ENCODE measurements at places on chromosomes 2 and 18.
A peak's percentile ranks its signal among the peaks of the same experiment; 100 is the strongest.

DNA sequence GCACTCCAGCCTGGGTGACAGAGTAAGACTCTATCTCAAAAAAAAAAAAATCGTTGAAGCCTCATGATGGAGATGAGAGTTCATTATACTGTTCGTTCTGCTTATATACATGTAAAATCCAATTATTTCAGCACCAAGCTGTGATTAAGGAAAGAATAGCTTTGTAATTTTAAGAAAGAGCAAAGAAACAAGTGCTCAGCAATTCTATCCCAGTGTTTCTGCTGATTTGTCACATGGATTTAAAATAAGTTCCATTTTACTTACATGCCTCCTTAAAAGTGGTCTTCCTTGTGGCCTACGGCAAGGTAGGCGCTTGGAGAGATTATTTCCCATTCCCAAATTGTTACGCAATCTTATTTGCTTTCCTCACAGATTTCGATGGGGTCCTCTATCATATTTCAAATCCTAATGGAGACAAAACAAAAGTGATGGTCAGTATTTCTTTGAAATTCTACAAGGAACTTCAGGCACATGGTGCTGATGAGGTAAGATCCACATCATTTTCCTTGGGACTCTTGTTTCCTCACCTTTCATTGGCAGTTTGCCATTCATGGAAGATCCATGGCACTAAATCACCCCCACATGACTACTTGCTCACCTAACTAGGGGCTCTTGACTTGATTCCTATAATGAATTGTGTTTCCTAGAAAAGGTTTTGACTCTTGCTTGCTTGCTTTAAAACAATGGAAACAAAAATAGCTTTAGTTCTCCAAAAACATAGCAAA, 11.5 kb downstream of the ARPC2 start:
- no peak for DNase-seq

DNA sequence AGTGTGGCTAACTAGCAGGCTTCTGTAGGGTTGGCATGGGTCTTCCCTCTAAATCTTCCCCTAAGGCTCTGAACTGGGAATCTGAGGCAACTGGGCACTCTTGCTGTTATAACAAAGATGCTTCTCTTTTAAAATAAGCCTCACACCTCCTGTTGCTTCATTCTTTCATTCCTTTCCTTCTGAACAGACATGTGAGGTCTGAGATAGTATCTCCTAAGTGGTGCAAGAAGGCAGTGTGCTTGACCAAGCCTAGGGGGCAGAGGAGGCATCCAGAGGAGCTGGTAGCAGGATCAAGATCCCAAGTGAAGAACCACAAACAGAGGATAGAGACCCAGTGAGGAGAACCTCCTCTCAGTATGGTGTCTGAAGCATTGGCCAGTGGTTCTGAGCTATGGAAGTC, 90.9 kb downstream of the TTC27 start:
- no peak for DNase-seq

DNA sequence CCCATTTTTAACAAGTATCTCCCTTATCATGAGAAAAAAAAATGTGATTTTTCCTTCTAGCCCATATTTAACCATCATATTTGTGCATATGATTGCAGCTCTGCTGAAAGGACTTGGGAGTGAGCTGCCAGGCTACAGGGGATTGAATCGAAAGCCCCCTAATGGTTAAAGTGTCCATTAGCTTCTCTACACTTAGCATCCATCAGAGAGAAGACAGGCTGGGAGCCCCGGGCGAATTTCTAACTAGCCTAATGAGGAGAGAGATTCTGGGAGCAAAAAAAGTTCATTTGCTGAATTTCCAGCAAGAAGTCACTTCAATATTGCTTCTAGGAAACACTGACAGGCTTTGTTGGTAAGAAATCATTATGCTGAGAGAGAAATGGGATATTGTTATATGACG, 848.8 kb downstream of the TDRD15 start:
- DNase-seq = no peak

DNA sequence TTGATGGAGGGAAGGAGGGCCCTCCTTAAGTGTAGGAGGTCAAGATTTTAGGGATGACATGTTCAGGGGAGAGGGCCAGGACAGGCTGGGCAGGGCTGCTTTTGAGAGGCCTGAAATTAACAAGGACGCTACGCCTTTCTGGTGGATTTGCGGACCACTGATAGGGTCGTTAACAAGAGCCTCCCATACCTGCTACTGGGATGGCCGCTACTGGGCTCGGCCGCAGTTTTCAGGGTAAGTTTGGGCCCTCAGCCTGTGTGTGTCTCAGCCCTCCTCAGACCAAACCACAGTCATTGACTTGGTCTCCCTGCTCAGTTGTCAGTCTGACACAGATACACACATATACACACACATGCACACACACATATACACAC, 180.9 kb downstream of the SMAD2 start:
- no peak for DNase-seq

GRCh38 chr18:67265464-67266245, 250.9 kb downstream of the DSEL start:
- DNase-seq = peak; percentile 83

DNA sequence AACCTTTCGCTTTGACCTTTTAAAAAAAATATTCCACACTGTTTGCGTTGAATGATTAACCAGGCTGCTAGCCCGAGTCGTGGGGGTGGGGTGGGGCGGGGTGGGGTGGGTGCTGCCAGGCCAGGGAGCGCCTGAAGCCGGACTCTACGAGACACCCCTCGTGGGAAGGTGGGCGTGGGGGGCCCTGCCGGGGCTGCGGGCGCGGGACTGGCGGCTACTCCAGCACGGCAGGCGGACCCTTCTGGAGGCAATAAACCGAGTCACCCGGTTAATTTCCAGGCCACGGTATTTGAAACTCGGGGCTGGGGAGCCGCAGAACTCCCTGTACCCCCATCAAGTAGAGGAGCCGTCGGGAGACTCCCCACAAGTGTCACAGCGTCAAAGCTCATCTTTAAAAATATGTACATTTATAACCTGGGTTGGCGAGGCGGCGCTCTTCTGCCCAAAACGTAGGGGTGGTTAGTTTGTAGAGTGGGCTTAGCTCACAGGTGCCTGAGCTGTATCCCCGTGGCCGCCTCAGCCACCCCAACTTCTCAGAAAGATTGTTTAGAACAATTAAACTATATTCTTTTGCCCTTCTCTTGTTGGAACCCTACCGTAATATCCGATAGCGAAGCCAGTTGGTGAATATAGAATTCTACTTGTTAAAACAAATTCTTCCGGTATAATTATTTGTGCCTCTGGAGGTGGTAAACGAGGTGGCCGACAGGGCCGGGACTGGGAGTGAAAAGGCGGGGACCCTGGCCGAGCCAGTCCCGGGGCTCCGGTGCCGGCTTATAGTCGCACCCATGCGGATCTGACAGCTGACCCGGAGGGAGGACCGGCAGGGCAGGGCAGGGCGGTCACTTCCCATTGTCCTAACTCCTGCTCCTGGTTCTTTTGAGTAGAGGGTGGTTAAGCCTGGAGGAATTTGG, 1.4 kb downstream of the B3GNT2 start:
- DNase-seq = peak; percentile 55

DNA sequence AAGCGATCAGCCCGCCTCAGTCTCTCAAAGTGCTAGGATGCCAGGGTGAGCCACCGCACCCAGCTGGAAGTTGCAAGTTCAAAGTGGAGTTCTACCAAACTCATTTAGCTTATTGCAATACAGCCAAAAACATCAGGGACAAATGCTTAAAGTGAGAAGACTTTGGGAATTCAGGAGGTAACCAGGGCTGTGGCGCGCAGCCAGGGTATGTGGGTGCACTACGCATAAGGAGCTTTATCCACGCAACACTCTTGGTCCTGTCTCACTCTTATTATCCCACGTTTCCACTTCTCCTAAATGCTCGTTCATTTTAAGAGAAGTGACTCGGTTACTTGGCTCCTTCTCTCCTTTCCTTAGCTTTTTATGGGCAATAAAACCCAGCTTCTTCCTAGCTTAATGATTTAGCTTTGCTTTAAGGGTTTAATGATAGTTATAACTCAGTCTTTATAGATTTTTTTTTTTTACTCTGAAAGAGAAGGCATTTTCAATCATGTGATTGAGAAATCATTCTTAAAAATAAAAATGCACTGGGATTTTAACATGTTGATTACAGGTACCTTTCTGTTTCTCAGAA, 199.8 kb downstream of the KCNE4 start:
- no peak for DNase-seq

GRCh38 chr2:103132536-103133217, 370.8 kb downstream of the TMEM182 start:
- DNase-seq = no peak

GRCh38 chr2:65548576-65549256, 116.3 kb upstream of the SPRED2 start:
- DNase-seq = peak; percentile 58

DNA sequence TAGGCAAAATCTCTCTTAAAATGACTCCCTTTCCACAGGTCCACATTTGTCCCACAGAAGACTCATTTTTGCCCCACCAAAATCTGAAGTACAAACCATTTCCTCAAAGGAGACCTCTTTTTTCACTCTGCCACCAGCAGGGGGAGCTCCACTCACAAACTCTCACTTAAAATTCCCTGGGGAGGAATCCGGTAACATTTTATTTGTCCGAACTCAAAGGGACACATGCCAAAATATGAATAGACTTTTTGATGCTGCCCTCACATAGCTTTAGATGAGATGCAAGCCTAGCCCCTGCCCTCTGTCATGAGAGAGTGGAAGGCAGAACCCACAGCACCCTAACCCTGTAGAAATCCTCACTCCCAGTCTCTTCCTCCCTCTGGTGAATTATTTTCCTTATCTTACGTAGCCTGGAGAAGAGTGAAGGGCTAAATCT, 57.1 kb downstream of the RMDN2 start:
- DNase-seq = peak; percentile 80

DNA sequence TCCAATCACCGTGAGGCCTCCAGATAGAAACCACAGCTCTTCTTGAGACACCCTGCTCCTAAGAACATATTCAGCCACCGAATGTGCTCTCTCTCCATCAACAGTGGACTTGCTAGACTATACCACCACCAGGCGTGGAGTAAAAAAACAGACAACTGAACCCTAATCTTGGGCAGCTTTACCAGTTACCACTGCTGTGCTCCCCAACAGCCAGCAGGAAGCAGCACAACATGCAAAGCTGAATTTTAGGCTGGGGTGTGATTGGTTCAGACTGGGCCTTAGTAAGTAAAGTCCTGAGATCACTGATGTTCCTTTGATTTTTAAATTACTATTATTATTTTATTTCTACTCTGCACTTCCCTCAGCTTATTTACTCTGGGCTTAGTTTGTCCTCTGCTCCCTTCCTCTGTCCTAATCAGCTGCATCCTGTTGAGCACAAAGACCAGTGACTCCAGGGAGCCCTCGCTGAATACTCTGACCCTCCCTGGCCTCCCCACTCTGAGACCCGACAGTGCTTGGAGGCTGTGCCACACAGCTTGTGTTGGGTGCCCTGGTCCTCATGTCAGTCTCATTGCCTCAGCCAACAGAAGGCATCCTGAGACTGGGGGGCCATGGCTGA, 21.9 kb downstream of the MRPL35 start:
- DNase-seq = peak; percentile 63

GRCh38 chr2:9558948-9559381, 3.3 kb upstream of the ADAM17 start:
- peak; percentile 99 for DNase-seq

- no peak for DNase-seq
Measured at GRCh38 chr18:3873698-3874097, 423.7 kb downstream of the TGIF1 start.

DNA sequence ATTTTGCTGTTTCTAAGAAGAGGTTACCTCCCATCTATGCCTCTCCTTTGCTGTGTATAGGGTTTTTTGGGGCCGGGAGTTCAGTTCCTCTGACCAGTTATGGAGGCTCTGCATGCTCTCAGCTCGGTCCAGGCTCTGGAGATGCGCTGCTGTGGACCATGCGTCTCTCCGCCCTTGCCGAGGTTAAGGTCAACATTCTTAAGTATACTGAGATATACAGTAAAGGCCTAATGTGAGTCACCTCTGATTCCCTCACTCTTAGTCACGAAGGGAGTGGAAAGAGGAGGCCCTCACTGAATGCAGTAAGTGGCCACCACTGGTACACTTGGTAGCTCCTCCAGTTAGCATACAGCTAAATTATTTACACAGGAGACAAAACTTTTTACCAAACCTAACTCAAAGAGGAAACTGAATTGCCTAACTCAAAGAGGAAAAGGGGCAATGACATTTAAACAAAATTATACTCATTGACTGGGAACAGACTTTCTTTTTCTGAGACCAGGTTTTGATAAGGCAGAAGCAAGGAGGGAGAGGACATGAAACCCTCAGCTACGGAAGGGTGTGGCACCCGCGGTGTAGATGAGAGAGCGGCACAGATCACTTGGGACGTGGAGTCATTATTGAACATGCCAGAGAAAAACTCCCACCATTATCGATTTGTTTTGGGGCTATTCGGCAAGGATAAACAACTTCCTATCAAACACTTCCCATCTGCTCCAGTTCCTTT, 98.7 kb downstream of the COPS8 start:
- peak; percentile 85 for DNase-seq

- DNase-seq = no peak
Measured at GRCh38 chr2:169778446-169778845, 20.2 kb upstream of the SSB start.

DNA sequence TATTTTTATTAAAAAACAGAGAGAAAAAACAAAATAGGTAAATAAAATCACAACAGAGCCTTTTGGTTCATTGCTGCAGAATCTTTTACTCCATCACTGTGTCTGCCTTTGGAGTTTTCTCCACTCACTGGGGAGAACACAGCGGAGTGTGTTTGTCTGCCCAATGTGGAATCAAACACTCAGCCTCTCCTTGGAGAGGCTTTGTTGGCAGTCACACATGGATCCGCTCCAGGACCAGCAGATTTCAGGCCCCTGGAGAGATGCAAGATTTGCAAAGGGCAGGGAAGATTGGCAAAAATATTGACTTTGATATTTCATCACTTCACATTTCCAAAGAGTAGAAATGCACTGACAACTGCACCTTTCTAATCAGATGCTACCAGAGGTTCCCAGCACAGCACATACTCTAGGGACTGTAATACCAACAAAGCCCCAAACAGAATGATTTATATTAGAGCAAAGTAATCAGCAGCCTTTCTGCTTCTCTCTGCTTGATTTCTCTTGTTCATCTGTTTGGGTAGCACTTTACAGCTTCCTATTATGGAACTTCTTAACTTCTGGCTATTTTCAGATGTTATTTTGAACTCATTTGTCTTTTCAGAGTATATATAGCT, 1898.8 kb upstream of the PIK3C3 start:
- no peak for DNase-seq

- DNase-seq = no peak
Measured at GRCh38 chr18:58456625-58457024, 172.3 kb downstream of the ALPK2 start.

DNA sequence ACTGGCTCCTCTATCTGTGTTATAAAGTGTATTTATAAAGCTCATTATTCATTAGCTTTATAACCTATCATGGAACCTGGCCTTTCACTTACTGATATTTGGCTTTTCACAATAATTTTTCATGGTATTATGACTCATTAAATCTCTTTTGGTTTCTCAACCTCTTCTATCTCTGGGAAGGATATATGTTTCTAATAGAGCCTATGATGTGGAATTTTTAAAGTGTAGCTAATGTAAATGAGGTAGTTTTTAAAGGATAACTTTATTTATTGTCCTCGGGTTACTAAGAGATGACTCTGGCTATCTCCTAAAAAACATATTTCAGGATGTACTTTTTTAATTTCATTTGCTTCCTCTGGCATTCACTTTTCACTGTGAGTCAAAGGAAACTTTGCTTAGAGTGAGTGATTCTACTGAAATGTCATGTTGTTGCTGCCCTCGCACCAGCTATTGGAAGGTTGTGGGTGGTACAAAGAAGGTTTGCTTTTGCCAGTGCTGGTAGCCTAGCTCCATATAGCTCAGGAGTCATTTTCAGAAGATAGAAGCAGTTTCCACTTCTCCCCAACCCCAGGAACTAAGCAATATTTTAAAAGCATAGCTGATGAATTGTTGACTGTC, 85.2 kb upstream of the RPE start:
- peak; percentile 4 for DNase-seq
